ENCODE measurements at places on chromosomes 3 and 15.

- no peak for DNase-seq
Observed at GRCh38 chr3:105931500-105931899, 62.7 kb upstream of the CBLB start.

DNA sequence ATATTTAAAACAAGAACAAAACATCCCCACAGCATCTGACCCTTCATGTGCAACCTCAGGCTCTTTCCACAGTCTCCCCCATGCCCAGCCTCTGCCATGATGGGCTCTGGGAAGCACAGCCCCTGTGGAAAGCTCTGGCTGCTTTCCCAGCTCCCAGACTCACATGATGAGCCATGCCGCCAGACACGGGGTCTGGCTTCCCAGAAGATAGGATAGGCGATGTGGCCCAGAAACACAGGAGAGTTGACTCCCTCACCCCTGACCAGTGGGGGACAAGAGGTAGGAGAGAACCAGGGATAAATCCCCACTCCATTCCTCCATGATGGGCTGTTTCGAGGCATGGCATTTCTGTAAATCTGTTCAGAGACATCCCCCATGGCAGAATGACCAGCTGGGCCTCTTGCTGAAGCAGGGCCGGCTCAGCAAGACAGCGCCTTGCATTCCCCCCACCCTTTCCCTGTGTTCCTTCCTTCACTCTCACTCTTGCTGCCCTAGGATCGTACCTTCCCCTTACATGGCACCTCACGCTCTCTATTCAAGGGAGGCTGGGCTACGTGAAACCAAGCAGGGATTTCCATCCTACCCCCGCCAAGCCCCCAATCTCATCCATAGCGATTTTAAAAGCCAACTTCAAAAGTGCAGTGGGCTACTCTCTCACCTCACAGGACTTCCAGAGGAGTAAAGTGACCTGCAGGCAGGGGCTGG lies 192.4 kb downstream of the ABHD5 start:
- no peak for DNase-seq

DNA sequence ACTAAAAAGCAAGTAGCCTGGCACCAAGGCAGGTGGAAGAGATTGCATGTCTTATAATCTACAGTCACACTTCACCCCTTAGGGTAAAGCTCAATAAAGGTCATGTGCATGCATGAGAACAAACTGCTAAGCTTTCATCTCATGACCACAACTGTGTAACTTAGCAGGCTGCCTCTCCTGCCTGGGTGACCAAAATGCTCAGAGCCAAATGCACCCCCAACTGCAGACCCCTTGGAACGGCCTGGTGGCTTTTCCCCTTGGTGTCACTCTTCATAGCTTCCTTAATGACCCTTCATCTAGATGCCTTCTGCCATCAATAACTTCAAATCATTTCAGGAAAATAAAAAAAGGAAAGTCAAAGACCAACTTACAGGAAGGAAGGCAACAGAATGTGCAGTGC lies 88.1 kb downstream of the ADAMTS17 start:
- no peak for DNase-seq

- peak; percentile 26 for DNase-seq
Observed at GRCh38 chr15:64247906-64248541, 85.2 kb upstream of the PPIB start.

- no peak for DNase-seq
Observed at GRCh38 chr3:21944251-21944650, 193.2 kb upstream of the ZNF385D start.

DNA sequence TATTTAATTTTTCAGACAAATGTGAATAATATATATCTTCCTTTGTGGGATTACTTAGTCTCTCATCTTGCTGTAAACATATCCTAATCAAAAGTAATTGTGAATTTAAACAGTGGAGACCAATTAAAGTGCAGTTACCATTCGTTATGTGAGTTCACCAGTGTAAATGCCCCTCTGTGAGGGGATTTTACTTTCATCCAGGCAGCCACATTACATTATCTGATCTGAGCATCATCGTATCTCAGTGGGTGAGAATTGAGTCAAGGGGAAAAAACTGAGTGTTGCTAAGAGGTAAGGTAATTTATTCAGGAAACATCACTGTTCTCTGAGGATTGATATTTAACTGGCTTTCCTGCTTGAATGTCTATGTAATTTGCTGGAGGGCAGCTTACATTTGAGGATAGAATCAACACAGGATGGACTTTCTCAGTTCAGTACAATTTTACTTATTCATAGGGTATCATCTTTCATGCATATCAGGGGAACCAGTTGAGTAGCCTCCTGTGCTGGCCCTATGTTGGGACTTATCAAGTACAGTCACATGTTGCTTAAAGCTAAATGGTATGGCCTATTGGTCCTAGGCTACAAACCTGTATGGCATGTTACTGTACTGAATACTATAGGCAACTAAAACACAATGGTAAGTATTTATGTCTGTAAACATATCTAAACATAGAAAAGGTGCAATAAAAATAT lies 219.7 kb downstream of the CD47 start:
- DNase-seq: no peak

DNA sequence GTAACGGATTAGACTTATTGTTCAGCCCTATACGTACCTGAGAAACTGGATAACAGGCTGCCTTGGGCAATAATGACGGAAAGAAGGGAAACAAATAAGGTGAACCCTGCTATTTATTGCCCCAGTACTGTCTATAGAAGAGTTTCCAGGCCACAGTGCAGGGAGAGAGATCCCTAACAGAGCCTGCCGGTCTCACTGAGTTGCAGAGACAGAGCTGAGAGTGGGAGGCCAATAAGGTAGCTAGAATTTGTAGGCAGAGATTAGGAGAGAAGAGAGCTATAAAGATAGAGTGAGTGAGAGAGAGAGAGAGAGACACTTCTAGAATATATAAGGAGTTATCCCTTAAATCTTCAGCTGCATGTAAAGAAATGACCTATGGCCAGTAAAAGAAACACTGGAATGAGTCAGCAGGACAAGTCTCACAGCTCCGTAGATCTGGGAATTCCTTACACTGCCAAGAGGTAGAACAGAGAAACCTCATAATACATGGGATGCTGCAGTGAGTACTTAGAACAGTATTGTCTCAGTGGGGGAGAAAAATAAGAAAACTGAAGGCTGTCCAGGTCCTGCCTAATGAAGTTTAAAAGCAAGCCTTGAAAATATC lies 51.8 kb downstream of the ST3GAL6 start:
- DNase-seq: no peak

GRCh38 chr3:193728429-193729087 lies 135.6 kb downstream of the OPA1 start:
- no peak for DNase-seq

- DNase-seq: no peak
Observed at GRCh38 chr3:129689036-129689435, 82.6 kb upstream of the PLXND1 start.

DNA sequence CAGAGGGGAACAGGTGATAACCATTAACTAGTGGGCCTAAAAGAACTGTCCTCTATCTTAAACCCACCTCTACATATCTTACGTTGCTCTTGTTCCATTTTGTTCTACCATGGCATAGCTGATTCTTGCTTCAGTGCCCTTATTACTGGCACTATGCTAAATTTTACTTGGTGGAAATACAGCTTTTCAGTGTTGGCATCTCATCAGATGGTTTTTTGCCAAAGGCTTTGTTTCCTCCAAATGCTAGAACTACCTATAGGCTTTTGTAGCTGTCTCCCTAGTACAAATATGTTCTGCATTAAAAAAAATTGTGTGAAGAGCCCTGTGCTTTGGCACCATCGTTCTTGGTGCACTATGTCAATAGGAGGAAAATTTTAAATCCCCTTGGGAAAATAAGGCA lies 145.0 kb upstream of the ZBTB20 start:
- DNase-seq: no peak

DNA sequence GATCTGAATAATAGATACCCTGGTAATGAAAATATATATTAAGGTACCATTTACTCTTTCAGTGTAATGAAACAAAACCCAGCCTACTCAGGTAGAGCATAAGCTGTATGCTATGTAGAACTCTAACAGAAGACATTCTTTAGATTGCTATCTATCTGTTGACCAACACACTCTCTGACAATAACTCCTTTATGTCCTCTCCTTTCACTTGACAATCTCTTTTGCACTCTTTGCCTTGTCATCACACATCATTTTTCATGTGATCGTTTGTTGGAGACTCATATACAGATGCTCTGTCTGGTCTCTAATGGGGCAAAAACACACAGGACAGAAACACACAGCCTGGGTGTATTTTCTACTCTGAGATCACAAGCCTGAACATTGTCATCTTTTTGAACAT lies 35.4 kb upstream of the SUCLG2 start:
- DNase-seq: no peak

DNA sequence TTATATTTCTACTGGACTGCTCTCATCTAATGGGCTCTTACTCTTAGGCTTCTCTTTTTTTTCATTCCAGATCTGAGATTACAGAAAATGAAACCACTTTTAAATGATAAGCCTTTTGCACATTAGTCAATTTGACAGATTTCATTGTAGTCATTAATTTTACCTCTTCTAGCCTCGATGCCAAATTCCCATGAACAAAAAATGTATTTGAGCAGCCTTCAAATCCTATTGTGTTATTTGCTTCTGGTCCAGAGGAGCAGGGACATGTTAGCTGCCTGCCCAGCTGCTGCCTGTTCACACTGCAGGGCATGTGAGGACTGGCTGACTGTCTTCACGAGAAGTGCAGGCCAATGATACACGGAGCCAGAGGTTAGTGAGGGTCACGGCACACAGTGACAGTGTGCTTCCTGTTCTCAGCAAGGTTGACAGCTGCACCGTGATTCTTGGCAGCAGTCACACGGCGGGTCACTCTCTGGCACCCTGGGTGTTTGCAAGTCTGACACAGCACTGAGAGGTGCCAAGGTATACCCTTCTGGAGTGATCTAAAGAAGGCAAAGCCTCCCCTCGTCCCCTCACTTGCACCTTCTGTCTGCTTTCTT lies 40.8 kb downstream of the KAT2B start:
- DNase-seq: no peak

DNA sequence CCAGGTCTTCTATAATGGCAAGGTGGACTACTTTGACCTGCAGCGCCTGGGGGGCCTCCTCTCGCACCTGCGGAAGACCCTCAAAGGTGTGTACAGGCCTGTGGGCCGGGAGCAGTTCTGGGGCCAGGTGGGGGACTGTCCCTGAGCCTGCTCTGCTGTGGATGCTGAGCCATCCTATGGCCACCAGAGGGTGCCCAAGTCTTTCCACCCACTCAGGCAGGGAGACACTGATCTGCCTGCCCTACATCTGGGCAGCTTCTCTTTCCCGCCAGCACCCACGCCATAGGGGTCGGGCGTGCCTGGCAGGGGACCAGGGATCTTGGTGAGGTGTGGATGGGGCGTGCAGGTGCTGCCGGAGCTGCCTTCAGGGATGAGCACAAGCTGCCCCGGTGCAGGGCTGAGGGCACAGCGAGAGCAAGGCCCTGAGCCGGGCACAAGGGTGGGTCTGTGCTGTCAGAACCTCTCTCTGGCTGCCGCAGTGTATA lies 14.1 kb downstream of the RNF123 start:
- DNase-seq: peak; percentile 88

GRCh38 chr3:71581457-71582035 lies 2.0 kb downstream of the FOXP1 start:
- DNase-seq: no peak

GRCh38 chr15:58545307-58546065 lies 113.7 kb downstream of the LIPC start:
- no peak for DNase-seq

- DNase-seq: no peak
Observed at GRCh38 chr3:131778526-131778925, 256.3 kb downstream of the CPNE4 start.

DNA sequence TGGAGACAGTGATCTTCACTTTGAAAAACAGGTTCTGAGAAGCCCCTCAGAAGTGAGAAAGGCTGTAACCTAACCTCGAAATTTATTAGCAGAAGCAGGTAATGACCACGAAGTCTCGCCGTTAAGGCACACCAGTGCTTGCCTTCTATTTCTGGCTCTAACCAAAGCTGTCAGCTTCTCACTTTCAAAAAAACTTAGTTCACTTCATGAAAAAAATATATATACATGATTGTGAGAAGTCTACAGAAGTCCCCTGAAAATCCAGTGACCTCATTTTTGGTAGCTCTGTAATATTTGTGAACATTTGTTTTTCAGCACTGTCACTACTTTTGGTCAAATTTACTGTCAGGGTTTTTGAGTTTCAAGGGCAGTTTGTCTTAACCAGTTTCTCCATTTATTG lies 19.1 kb upstream of the AKAP13 start:
- DNase-seq: no peak

GRCh38 chr15:79981831-79982455 lies 10.9 kb upstream of the BCL2A1 start:
- no peak for DNase-seq

DNA sequence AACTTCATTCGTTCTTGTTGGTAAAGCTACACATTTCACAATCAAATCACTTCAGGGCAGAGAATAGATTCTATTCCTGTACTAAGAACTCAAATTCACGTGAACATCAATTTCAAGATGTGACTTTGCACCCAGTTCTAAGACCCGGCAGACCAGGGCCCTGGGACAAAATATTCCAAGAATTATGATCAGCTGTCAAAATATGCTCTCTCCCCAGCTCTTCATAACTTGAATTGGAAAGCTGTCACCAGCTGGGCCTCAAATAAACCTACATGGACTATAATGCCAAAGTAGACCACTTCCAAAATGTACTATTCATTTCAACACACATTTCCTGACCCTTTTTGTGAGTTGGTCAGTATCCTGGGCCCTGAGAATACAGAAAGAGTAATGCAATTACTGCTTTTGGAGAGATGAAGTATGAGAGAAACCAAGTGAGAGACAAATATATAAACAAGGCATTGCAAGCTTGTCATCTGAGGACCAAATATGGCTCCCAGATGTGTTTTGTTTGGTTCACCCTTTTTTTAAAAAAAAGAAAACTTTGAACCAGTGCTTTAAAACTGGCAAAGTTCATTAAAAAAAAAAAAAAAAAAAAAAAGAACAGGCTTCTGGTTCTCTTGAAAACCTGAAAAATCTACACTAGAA lies 14.9 kb downstream of the MAGI1 start:
- no peak for DNase-seq

DNA sequence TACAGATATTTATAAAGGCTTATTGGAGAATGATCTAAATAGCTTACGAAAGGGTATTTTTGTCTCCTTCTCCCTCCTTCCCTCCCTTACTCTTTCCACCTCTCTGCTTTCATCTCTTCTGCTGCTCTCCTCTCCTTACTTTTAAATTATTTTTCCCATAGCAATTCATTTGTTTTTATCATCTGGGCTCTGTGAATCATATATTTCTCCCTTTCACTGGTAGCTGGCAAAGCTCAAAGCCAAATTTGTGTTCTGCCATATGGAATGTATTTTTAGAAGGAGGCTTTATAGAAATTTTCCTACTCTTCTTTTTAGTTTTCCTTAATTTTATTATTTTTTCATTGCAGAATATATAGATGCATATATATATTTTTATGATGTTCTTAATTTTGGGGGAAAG lies 385.8 kb downstream of the C3orf38 start:
- no peak for DNase-seq

- no peak for DNase-seq
Observed at GRCh38 chr15:95975212-95975611, 355.3 kb upstream of the NR2F2 start.
